ENCODE measurements at places on chromosomes 6 and 20.

DNA sequence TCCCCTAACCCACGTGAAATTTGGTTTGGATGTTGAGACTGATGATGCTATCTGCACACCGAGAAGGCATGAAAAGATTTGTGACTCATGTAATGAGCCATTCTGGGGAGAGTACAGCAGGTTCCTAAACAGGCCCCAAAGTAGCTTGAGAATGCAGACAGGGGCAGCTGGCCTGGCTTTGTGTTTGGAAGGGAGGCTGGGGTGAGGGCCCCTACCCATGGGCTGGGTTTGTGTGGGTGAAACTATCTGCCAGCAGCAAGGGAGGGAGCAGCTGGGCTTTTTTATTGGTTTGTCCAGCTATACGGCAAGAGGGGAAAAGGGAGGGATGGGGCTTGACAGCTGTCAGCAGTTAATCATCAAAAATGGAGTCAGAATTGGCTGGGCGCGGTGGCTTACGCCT, 87.0 kb upstream of the RNF24 start:
- no peak for DNase-seq

DNA sequence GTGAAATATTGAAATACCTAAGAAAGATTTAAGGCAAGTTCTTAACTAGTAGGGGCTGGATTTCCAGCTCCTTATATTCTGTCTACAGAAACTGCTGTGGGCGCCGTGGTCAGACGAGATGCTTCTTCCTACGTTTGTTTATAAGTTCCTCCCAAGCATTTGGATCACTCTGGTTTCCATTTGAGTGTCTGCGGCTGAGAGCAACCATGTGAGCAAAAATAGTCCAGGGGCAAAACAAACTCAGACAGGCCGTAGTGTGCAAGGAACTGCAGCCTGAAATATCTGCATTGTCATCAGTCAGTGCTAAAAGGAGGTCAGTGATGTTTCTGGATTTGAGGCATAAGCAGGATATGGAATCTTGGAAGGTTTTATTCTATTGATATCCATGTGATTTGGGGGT, 485.9 kb upstream of the JAG1 start:
- no peak for DNase-seq

DNA sequence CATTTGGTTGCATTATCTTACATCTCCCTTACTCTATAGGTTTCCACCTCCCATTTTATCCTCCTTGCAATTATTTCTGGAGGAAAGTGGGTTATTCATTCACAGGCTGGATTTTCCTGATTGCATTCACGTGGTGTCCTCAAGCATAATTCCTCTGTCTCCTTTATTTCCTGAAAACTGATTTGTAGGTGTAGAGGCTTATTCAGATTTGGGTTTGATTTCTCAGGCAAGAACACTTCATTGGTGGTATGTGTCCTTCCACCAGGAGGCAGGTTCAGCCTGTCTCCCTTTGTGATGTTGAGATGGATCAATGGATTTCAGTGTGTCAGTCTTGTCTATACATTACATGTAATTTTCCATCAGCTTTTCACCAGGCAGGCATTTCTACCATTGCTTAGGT, 17.3 kb downstream of the DNPH1 start:
- no peak for DNase-seq

GRCh38 chr6:16728513-16729182, 32.6 kb downstream of the ATXN1 start:
- no peak for DNase-seq

- no peak for DNase-seq
Measured at GRCh38 chr6:93799226-93799625, 379.9 kb upstream of the EPHA7 start.

GRCh38 chr6:89828988-89829471, 650 bp upstream of the CASP8AP2 start:
- DNase-seq, result peak; percentile 14

DNA sequence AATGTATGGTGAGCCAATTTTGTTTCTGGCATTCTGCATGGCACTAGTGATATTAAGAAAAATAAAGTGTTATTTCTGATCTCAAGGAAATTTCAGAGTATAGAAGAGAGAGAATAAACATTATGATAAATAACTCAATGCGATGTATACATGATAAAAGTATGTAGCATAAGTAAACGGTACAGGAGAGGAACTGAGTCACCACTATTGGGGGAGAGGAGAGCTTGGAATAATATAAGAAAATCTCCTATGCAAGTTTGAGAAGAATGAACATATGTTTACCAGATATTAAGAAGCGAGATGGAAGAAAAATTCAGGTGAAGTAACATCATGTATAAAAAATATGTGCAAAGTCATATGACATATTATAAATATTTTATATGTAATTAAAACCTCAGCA, 1230.3 kb upstream of the CITED2 start:
- DNase-seq, result no peak

- DNase-seq, result no peak
Measured at GRCh38 chr6:12294851-12295536, 4.8 kb downstream of the EDN1 start.
